ENCODE measurements at places on chromosomes 6 and 20.

DNA sequence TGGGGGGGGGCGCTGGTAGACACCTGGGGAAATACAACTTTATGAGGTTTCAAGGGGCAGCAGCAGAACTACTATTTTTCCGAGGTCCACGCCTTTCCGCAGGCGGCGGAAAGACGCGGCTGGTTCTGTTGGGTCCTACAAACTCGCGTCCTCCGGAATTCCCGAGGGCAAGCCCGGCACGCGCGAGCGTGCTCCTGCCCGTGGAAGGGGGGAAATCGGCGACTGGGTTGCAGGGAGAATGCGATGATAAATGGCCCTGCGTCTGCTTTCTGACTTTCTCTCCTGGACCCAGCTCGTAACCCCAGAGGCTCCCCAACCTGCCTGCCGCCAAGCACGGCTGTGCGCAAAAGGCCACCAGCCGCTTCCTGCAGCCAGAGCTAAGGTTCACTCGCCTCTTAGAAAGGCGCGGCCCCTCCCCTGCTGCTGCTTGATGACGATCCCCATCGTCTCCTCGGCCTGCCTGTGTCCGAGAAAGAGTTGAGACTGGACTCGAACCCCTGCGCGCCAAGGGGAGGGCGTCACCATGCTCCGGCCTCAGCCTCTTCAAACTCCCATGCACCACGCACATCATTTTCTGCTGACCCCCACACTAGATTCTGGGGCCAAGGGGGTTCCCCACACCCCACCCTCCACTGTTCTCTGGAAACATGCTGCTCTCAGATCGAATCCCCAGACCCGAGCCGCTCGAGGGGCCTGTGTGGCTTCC is 6.7 kb downstream of the FOXA2 start:
- DNase-seq: no peak

GRCh38 chr6:33882154-33882553 is 78.4 kb upstream of the MLN start:
- no peak for DNase-seq

DNA sequence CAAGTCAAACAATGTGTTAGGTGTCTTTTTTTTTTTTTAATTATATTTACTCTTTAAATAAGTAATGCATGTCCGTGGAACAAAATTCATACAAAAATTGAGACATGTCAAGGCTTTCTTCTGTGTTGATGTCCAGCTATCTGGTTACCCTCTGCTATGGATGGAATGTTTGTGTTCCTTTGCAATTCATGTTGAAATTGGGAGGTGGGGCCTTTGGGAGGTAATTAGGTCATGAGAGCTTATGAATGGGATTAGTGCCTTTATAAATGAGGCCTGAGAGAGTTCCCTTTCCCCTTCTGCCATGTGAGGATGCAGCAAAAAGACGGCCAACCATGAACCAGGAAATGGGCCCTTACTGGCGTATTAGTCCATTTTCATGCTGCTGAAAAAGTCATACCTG is 83.1 kb upstream of the KCNG1 start:
- DNase-seq: no peak

- no peak for DNase-seq
These were observed 111.4 kb downstream of the FYN start for GRCh38 chr6:111761783-111762312.

- DNase-seq: no peak
These were observed 60.0 kb upstream of the EPB41L1 start for GRCh38 chr20:36094497-36094896.

DNA sequence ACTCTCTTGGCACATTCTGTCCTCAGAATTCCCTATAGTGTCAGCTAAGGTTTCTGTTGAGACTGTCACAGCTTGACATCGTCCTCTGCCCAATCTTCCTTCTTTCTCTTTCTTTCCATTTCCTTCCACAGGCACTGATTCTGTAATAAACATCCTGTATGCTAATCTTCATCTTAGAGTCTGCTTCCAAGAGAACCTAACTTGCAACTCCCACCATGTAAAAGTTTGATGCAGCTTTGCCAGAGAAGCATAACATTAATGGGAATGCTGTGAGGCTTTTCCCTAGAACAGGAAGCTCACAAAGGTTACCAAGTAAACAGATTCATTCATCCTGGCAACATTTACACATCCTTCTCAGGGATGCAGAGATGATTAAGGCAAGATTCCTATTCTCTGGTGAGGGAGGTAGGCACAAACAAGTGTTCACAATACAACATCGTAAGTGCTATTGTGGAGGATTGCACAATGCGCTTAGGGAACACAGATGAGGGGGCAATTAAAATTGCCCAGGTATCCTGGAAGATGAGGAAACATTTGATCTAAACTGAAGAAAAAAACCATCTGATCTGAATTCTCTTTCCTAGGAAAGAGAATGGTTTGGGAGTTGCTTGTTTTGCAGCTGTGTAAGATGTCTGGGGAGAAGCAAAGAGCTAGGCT is 74.7 kb downstream of the GRM1 start:
- no peak for DNase-seq

DNA sequence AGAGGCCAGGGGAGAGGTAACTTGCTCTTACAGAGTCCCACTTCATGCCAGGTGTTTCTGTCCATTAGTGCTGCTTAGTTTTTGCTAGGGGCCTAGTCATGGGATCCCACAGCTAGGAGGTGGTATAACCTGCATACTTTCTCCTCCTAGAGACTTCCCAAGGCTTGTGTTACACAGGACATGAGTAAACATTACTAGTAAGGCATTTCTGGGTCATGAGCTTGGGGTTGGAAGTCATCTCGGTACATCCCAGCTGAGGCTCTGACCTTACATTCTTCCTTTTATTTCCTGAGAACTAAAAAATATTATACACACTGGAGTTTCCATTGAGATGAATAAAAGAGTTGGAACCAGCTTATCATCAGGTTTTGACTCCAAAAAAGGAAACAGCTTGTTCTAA is 20.9 kb upstream of the PNPLA1 start:
- no peak for DNase-seq

- DNase-seq: no peak
These were observed 295.7 kb downstream of the PHACTR1 start for GRCh38 chr6:13012296-13012695.

GRCh38 chr6:56223995-56224394 is 23.4 kb downstream of the COL21A1 start:
- peak; percentile 56 for DNase-seq

DNA sequence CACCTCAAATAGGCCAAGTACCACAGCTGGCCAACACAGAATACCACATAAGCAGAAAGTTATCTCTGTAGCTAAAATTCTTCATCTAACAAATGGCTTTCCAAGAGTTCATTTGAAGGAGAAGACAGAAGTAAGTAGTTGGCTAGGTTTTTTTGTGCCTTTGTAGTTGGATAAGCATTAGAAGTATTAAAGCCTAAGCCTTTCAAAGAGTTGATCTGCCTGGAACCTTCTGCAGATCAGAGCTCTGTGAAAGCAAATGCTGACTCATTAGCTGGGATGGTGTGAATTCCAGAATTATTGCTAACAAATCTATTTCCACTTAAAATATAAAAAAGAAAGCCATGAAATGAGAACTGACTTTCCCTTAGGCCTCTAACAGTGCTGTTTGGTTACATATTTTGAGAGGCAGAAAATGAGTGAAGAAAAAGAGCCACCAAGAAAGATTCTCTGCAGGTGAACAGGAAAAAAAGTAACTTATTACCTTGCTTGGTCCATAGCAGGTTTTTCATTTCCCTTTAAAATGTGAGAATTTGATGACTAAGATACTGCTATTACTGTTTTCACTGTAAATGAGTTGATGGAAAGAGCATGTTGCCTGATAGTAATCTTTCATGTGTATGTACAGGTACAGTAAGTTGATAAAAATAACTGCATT is 763.2 kb upstream of the FLRT3 start:
- DNase-seq: no peak

DNA sequence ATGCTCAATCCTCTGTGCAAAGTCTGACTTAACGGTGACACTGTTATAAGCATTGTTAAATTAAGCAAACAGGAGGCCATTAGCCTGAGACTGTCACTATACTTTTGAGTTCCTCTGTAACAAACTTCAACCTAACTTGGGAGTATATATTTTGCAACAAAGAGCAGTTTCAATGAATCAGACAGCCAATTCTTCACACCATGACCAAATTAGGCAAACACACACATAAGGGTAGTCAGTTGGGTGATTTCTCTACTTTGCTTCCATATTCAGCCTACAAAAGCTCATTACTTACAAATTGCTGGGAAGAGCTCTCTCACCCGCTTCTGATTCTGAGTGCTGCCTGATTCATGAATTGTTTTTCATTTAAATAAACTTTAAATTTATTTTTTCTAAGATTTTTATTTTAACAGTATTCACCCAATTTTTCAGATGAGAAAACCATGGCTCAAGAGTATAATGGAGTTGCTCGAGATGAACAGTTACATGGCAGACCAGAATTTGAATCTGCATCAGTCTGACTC is 60.5 kb downstream of the HACE1 start:
- DNase-seq: no peak

DNA sequence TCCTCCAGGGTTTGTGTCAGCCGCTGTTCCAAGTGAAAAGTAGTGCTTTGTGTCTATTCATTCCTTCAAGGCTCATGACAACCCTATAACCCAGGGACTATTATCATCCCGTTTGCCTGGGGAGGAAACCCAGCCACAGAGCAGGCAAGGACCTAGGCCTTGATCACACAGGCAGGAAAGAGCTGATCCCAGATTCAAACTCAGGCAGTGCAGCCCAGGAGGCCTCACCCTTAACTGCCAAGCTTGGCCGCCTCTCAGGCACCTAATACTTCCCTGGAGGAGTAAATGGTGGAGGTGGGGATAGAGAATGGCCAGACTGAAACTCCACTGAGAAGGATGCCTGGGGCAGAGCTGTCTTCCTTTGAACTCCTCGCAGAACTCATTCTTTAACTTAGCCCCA is 215.1 kb upstream of the QKI start:
- no peak for DNase-seq

DNA sequence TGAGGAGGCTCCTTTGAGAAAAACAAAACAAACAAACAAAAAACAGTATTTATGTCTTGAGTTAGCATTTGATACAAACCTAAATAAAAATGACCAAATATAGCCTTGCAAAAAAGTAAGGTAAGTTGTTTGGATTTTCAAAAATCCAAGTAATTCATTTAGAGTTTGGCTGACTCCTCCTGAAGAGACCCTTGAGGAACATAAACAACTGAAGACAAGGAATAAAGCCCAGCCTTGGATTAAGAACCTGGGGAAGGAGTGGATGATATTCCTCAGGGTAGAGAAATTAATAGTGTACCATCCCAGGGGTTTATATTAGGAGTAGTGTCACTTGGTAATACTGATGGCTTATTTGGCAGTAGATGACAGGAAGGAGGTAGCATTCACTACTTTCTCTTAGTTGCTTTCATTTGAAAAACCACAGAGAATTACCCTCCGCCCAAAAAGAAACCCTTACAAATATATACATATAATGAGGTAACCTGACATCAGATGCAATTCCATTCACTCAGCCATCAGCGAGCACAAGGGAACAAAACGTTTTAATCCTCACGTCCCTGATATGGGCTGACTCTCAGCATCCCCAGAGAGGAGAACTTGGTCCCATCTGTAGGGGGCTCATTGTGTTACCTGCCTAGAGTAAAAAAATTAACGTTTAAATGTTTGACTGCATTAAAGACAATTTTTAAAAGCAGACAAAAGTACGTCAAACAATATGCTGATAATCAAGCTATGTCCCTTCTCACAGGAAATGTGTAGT is 57.0 kb downstream of the SOBP start:
- DNase-seq: no peak

DNA sequence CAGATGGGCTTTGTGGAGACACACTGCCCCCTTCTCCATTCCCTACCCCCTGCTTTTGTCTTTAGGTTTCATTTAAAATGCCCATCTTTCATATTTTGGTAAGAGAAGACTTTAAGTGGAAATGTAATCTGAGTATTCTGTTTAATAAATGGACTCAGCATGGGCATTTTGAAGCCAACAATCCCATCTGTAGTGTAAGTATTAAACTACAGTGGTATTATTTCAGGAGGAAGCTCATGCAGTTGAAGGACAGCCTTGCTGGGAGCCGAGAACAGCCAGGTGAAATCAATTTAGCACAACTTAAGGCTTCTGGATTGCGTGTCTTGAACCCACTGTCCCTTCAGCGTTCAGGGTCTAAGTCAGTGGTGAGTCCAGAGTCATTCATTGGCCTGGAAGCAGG is 63.5 kb downstream of the AKAP12 start:
- DNase-seq: no peak

DNA sequence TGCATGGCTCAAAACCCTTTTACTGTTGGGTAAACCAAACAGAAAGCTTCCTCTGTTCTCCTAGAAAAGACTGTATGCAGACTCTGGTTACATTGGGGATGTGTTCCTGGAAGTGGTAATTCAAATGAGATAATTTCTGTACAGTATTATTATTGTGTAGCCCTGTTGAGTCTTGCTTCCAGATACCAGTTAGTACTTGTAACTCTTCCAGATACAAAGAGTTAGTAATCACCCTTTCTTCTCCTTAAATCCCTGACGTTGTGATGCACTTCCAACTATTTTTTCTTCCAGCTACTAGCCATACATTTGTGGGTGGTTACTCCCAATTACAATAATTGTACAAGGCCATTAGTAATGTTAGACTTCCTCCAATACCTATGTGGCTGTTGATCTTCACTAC is 42.3 kb upstream of the GRIK2 start:
- DNase-seq: no peak

GRCh38 chr6:143804835-143805239 is 38.3 kb upstream of the LTV1 start:
- no peak for DNase-seq

DNA sequence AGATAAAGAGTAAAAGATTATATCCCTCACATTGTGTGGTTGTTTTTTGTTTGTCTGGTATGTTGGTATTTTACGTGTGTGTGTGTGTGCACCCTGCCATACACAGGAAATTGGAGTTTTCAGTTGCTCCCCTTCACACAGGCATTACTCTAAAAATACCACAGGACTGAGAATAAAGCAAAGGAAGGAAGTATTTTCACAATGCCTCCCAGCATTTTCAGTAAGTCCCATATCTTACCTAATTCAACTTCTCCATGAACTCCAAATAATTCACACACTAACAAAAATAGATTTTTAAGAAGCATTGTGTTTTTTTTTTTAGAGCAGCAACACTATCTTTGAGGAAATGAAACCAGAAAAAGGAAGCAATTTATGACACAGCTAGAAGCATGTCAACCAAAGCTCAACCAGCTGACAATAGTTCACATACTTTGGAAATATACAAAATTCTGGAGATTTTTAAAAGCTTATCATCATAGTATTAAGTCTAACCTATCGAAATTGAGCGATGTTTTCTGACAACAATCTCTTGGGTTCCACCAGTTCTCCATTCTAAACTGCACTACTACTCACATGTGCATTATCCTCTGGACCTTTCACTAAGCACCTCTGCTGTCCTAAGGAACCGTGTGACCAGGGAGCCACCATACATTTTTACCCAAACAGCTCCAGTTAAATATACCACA is 2.1 kb downstream of the UBE2J1 start:
- DNase-seq: no peak

GRCh38 chr6:6793388-6794250 is 205.1 kb downstream of the LY86 start:
- no peak for DNase-seq

DNA sequence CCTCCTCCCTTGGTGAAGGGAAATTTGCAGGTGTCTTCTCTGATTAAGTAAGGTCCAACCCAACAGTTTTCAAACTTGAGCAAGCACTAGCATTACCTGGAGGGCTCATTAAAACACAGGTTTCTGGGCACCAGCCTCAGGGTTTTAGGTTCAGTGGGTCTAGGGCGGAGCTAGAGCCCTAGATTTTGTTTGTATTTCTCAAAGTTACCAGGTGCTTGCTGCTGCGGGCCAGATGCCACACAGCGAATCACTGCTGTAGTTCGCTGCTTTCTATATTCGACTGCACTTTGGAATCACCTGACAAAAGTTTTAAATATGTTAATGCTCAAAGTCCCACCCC is 869 bp downstream of the COL21A1 start:
- no peak for DNase-seq

GRCh38 chr20:34242879-34243278 is 1.7 kb downstream of the ASIP start:
- no peak for DNase-seq

Data from LoVo (cell line).